ENCODE measurements at places on chromosomes 11 and 22. TPM values are rescaled to one million over a fixed set of nuclear protein-coding genes. Genes with fewer than 3 reads are reported as not detected.

The MS4A15 gene
- total RNA-seq = not detected

The SCN4B gene
- 8.0 TPM for total RNA-seq

The MS4A6A gene
- total RNA-seq = 15.4 TPM

The KRTAP5-11 gene
- total RNA-seq = not detected

The RAG2 gene
- total RNA-seq = not detected

- DNase-seq = no peak
Observed at GRCh38 chr11:124301548-124301947, 12.2 kb downstream of the OR8D1 start.

The VSIG2 gene
- total RNA-seq = 0.30 TPM

The KDM4E gene
- not detected for total RNA-seq

The PNPLA5 gene
- total RNA-seq = not detected

DNA sequence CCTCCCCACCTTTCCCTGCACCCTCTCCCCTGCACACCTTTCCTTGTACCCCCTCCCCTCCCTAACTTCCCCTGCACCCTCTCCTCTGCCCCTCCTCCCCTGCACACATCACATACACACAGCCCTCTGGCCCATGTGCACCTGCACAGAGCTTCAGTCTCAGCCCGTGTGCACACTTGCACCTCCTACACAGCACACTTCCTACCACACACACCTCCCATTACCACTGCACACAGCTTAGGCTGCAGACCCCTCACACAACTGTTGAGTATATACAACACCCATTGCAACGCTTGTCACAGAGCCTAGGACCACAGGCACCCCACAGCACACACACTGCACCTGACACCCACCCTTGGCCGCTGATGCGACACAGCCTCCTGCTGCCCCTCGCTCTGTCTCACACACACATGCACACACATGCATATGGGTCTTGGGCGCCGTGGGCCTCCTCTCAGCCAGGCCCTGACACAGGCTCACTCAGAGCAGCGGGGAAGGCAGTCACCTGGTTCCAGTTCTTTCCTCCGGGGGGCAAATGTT lies 411 bp downstream of the SIGIRR start:
- peak; percentile 50 for DNase-seq

DNA sequence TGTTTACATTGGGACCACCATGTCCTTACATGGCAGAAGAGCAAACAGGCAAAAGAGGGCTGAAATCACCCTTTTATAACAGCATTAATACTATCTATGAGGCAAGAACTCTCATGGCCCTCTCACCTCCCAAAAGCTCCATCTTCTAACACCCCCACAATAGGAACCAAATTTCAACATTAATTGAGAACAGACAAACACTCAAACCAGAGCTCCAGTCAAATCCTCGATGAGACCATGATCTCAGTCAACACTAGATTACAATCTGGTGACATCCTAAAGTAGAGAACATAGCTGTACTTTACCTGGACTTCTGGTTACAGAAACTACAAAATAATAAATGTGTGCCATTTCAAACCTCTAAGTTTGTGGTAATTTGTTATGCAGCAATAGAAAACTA lies 25.1 kb downstream of the OR2AG2 start:
- no peak for DNase-seq

DNA sequence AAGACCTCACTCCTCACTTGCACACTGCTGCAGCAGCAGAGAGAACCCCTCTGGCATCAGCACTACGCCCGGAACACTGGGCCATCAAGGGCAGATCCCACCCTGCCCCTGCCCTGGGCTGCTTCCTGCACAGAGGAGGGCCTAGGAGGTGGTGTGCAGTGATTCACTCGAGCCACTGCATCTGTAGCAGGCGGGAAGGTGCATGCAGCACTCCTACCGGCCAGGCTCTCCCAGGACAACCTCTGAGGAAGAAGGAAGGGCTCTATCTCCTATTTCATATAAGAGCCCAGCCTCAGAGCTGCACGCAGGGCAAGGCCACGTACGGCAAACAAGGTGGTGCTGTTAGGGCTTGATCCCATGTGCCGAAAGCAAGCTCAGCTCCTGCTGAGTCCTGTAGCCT lies 14.2 kb downstream of the RANGAP1 start:
- DNase-seq = peak; percentile 36

DNA sequence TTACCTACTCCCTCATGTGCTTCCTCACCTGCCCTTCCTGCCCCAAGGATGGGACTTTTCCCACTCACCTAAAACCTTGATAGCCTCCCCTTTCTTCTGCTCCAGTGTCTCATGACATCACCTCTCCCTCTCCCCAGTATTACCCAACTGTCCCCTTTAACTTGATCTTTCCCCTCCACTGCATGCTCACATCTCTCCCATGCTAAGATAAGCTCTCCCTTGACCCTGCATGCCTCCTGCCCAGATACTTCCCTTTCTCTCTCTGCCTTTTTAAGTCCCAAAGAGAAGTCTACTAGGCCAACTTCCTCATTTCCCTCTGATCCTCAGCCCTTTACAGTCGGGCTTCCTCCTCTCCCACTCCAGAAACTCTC lies 14.8 kb downstream of the CD3E start:
- DNase-seq = no peak

The TSSK2 gene
- total RNA-seq = not detected

DNA sequence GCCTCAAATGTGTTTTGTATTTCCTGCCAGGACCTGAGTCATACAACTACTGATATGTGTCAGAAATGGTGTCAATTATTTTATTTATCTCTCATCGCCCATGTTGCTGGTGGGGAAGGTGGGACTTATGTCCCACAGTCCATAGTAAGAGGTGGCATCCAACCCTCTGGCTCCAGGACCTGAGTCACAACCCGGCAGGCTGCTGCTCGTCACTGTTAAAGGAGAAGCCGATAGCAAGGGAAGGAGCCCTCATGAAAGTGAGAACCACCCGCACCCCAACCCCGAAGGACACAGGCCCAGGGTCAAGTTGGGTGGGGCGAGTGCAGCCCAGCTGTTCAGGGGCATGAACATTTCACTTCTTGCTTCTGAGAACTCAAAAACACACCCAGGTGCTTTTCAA lies 33.1 kb upstream of the TP53I11 start:
- no peak for DNase-seq

- DNase-seq = peak; percentile 7
Observed at GRCh38 chr22:23074451-23074850, 4.1 kb downstream of the GNAZ start.

DNA sequence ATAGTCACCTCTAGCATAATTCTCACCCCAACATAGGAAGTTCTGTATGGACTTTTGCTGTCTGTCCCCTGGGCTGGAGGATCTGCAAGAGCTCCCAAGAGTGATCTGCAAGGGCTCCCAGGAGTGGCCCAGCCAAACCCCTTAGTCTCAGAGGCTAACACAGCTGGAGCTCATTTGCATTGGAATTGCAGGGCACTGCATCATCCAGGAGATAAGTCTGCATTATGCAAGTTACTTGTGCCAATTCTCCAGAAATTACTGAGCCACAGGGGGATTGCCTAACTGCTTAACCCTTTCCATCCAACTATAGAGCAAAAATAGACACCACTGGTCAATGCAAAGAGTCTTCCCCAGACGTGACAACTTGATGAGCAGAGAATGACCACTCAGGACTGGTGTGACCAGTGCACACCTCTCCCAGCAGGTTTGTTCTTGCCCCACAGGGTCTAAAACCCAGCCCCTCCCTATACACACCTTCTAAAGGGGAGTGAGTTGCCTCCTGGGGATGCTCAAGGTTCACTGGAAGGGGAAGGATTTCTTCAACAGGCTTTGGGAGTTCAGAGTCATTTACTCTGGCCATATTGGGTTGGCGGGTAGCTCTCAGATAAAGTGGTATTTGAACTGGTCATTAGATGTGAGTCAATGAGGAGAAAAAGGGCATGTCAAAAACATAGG lies 38.4 kb downstream of the POU2AF3 start:
- DNase-seq = no peak

- no peak for DNase-seq
Observed at GRCh38 chr22:24208012-24208749, 26.9 kb downstream of the SUSD2 start.

The KRTAP5-8 gene
- not detected for total RNA-seq

DNA sequence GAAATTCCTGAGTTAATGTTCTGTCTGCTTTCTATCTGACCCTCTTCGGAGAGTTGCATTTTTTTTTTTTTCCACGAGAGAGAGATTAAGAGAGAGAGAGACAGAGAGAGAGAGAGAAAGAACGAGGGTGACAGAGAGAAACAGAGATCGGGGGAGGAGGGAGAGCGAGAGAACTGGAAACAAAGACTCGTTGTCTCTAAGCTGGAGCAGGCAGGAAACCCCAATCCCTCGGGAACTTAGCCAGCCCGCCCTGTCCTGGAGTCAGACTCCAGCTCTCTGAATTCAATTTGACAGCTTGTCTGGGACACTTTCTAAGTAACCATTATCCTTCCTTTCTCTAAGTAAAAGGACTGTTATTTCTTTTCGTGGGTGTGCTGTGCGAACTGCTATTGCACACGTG lies 76.9 kb downstream of the KCNJ1 start:
- DNase-seq = no peak

GRCh38 chr11:61897387-61898246 lies 6.3 kb upstream of the FADS3 start:
- DNase-seq = peak; percentile 86

The PRODH gene
- total RNA-seq = 52.6 TPM

GRCh38 chr11:95268391-95268790 lies 37.4 kb upstream of the SESN3 start:
- no peak for DNase-seq

The SEPTIN3 gene
- total RNA-seq = not detected

The OR8D1 gene
- total RNA-seq = not detected

The CEND1 gene
- total RNA-seq = 0.22 TPM
